ENCODE measurements at places on chromosomes 2 and 18.

DNA sequence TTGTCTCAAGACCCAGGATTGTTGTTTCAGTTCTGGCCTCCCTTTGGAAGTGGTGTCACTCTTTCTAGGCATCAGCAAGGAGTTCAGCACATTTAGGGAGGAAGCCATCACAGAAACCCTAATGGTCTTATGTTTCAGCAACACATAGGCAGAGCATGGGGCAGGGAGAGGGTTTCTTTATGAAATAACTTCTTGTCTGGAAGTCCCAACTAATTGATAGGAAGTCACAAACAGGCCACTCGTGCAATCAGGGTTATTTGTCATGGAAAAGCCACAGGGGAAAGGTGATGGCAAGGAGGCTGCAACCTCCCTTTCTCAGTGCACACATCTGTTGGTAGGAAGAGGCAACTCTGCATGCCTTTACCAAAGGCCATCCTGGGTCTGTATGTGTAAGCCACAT, 103.0 kb downstream of the BCL11A start:
- DNase-seq = no peak

DNA sequence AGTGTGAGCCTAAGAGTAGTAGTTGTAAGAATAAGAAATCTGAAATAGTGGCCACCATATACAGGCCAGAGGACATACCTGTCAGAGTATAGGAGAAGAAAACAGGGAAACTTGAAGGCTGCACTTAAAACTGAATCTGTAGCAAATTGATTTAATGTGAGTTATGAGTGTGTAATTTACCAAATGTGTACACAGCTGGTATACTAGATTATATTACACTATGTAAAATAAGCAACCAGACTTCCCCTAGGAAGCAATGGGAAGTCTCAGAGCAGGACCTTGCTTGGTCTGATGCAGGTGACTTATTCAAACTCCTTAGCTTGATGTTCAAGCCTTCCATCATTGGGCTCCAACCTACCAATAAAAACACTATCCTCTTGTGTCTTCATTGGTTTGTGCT, 17.3 kb upstream of the EPC2 start:
- DNase-seq = no peak

DNA sequence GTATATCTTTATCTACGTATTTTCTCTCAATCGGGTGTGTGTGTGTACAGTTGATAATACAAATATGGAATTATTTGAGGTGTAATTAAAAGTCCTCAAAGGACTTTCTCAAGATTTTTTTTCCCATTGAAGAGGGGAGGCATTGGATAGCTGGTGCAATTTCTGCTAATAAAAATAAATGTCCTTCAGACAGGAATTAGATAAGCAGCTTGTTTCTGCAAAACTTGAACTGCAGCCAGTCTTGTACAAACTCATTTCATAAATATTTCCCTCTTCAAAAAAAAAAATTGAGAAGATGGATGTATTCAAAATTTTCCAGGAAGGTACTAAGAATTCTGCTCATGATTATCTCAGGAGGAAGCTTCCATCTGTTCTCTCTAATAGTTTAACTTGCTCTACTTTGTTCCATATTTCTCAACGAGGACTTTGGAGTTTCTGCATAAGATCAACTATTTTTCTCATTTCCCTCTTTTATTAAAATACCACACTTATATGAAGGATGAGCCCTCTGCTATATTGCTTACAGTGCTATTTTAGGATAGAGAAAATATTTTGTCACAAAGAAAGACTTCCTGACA, 33.0 kb upstream of the GLS start:
- DNase-seq = no peak

- DNase-seq = no peak
These were observed 1117.7 kb downstream of the CBLN2 start for GRCh38 chr18:71426441-71426840.

DNA sequence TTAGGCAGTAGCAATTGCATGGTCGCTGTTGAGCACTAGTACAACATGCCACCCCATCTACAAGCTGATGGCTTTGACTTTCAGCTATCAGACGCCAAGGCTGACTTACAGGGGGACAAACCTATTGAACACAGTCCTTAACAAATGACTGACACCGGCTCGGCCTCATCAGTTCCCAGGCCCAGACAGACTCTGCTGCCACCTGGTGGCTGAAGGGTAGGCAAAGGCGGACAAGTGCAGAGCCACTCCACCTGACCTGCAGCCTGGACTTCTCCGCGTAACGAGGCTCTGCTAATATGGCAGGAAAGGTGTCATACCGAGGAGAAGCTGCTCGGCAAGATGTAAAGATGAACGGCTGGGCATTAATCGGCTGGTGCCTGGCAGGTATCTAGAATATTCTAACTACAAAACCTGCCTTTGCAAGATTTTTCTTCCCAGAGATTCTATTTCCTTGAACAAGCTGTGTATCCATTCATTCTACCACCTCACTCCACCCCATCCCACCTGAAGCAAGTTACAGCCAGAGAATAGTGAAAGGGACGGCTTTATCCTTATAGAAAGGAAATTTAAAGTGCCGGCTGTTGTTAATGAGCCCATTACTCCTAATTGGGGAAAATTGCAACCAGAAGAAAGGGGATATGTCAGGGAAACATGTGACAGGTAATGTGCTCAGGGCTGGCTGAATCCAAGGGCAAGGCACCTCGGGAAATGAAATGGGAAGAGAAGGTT, 67.4 kb downstream of the STEAP3 start:
- DNase-seq = peak; percentile 90

DNA sequence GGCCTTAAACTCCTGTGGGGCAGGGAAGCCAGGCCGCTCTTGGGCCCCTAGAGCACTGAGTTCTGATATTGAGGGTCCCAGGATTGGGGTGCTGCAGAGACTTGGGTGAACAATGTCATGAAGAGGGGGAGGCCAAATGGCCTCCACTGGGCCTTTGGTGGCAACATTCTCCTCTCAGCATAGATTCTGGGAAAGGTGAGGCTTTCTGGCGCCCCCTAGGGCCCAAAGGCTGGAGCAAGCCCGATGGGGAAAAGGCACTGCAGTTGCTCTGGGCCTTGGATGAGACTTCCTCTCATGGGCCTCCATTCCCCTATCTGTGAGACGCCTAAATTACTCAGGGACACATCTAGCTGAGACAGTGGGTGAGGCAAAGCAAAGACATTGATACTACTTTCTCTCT, 84.8 kb downstream of the ACAA2 start:
- no peak for DNase-seq

DNA sequence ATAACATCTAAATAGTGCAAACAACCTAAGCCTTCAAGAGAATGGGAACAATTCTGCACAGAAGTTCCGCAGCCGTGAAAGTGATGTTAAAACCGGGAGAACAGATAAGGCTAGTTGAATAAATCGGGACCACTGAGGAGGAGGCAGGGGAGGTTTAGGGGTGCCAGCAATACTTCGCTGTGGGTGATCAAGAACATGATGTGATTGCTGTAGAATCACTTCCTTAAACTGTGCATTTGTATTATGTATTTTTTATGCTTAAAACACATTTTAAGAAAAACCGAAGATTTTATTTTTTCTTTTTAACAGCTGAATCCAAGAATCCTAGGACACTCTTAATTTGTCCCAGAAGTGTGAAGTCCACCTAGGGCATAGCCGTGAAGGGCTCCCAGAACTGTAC, 33.6 kb downstream of the TTC32 start:
- DNase-seq = no peak
